Lower lobe of right lung (tissue), 2 donors: ENCODE measurements at places on chromosomes 13 and 19.

DNA sequence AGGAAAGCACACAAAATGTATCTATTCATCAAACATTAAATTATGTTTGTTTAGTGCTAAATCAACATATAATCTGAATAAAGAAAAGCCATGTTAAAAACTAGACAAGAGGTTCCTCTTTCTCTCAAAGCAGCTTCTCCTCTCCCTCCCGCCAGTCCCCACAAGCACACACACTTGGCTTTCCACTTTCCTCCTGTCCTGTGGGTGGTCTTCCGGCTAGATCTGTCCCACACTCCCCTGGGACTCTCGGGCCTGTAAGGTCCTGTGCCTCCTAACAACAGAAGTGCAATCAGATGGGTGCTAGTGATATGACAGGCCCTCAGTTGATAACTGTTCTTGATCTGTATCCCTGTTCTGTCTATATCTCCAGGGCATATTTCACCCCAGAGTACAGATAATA lies 45.6 kb upstream of the RAP2A start:
- DNase-seq = no peak

DNA sequence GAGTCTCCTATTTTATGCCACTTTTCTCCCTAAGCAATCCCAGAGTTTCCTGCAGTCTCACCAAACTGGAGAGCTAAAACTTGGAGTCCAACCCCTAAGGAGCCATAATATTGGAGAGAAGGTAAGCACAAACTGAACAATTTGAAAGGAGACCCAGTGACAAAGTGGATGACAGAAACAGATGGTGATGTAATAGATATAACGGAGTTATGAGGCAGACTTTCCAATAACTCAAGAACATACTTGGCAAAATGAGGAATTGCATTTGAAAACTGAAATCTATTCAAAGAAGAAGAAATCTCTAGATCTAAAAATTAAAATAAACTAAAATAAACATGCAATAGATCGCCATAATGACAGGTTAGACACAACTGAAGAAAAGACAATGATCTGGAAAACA lies 200.9 kb upstream of the MIR17HG start:
- DNase-seq = no peak

DNA sequence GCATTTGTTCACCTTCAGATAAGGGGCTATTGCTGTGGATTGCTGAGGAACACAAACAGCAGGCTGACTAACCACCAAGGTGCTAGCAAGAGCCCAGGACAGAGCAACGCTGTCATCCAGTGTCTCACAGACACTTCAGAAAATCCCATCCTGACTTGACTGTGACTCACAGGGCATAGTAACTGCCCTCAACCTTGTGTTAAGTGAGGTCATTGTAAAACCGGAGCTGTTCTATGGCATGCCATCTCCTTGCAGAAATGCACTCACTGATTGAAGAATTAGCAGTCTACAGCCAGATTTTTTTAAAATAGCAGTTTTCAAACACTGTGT lies 51.1 kb downstream of the TNFRSF19 start:
- DNase-seq = no peak

DNA sequence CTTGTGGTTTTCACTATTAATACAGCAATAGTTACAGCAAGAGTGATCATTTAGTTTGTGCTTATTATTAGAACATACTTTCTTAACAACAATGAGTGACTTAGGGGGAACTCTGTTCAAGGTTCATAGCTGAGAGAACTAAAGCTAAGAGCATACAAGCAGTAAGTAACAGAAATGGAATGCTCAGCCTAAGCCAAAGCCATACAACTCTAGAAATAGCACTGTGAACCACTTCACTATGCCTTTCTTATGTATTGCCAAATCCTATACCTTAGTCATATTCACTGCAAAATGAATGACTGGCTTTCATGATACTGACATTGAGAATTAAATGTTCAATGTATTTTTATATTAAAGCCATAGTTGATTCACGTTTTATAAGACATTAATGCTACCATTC lies 599.7 kb upstream of the SLITRK1 start:
- no peak for DNase-seq

DNA sequence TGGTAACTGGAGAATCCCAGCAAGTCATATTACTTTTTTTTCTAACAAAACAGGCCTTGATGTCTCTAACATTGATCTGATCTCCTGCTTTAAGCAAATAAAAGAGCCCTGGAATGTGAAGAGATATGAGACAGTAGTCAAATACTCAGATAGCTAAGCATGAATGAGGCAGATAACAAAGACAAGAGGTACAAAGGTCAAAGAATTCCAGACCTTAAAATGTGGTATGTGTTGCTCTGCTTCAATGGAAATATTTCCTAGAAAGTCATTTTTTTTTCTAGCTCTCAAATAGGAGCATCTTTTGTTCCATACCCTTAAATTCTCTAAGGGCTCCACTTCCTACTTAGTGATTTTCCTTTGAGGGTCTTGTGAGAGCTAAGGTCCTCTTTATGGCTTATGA lies 54.6 kb downstream of the ZNF254 start:
- DNase-seq = no peak

- DNase-seq = no peak
Observed at GRCh38 chr19:18833849-18834643, 2.3 kb downstream of the UPF1 start.

DNA sequence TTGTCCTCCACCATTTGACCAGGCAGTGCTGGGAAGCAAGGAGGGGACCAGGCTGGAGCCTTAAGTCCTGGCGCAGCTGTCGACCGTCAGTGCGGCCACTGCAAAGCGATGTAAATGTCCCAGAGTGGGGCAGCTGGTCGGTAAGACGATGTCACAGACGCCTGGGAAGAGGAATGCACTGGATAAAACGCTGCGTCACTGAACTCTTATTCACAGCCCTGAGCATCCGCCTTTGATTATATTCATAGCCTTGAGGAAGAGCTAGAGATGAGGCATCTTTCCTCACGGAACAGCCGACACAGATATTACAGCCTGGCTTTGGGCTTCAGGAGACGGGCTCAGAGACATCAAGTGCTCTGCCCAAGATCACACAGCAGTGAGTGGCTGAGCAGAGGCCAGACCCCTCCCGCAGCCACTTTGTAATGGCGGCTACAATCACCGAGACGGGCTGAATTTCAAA lies 17.6 kb upstream of the TUBGCP3 start:
- DNase-seq = no peak
